ENCODE measurements at places on chromosomes 13 and 19.

GRCh38 chr19:48821633-48822032, 10.8 kb upstream of the BCAT2 start:
- no peak for DNase-seq

GRCh38 chr19:44808463-44809371, at the start of gene BCAM:
TSS of gene BCAM (plus strand) at chr19:44809103. CDS start at chr19:44809125, 22 bp downstream.
- DNase-seq: no peak

GRCh38 chr13:45238945-45239795, 38.3 kb upstream of the KCTD4 start:
- no peak for DNase-seq

GRCh38 chr13:114338959-114339358, 24.7 kb downstream of the CHAMP1 start:
- DNase-seq: no peak

DNA sequence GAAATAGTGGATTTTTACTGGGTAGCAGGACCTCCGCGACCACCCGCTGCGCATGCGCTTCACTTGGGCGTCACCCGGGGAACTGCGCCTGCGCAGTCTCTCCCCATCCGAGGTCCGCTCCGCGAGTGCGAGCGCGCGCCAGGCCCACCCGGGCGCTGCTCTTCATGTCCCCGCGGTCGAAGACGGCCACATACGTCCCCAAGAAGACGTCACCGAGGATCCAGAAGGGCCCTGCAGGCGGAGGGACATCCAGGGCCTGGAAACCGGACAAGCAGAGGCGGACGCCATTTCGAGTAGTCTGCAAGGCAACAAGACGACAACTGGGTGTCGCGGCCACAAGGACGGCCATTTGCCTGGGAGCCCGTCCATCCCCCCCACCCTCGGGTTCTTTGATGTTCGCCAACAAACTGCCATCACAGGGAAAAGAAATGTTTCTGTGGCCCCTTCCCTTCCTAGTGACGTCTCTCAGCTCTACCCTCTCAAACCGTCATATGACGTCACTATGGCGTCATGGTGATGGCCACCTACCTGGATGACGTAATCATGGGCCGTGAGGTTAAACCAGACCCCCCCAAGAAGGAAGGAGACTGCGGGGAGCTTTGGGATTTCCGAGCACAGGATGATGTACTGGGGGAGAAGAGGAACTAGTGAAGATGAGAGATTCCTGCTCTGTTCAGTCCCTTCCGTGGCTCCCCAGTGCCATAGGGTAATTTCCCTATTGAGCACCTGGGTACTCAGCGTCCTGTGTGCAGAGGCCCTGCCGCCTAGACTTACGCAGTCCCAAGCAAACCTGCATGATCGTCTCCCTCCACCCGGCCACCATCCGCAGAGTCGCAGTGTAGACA, 6.7 kb downstream of the NAPSA start:
- DNase-seq: no peak

- no peak for DNase-seq
Observed at GRCh38 chr19:44621367-44621766, 8.0 kb downstream of the IGSF23 start.

GRCh38 chr13:50229960-50230661, 214.9 kb downstream of the KCNRG start:
- DNase-seq: no peak

DNA sequence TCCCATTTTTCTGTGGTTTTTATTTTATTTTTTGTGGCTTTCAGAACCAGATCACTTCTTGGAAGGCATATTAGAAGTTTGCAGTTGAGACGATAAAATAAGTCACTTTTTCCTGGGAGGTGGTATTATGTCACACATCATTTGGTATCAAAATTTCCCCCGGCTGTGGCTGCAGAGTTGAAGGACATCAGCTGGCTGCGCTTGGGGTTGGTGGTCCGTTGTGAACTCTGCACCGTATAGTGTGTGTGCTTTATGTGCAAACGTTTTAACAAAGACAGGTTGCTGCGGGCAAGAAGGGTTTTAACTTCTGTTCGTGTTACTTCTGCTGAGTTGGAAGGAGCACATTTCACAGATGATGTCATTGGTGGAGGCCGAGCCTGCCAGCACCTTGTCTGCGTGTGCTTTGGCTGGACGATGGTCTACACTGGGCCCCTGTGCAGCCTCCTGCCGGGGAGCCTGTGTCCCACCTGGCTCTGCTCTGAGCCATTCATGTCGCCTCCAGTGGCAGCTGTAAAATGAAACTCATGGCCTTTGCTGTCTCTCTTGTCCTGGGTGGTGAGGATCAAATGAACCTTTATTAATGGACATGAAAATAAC, 9.6 kb downstream of the ATP11A start:
- no peak for DNase-seq

GRCh38 chr13:88601949-88602348, 930.8 kb downstream of the SLITRK5 start:
- DNase-seq: no peak

- no peak for DNase-seq
Observed at GRCh38 chr13:44322928-44323327, 50.7 kb upstream of the SERP2 start.

GRCh38 chr13:54226876-54227275, 1198.3 kb downstream of the OLFM4 start:
- no peak for DNase-seq

GRCh38 chr13:44135566-44135965, 238.1 kb upstream of the SERP2 start:
- no peak for DNase-seq

DNA sequence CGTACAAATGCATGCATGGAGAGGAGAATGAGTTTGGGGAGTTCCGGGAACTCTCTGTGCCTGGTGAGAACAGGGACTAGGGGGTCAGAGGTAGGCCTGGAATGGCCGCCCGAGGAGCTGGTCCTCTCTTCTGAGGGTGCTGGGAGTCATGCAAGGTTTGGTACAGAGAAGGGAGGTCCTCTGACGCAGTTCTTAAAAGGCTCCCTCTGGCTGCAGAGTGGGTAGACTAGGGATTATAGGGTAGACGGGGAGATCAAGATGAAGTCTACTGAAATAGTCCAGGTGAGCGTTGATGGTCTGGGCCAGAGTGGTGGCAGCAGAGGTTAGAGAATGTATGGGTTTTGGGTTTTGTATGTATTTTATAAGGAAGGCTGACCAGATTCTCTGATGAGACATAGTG, 796 bp downstream of the ZNF304 start:
- DNase-seq: no peak

DNA sequence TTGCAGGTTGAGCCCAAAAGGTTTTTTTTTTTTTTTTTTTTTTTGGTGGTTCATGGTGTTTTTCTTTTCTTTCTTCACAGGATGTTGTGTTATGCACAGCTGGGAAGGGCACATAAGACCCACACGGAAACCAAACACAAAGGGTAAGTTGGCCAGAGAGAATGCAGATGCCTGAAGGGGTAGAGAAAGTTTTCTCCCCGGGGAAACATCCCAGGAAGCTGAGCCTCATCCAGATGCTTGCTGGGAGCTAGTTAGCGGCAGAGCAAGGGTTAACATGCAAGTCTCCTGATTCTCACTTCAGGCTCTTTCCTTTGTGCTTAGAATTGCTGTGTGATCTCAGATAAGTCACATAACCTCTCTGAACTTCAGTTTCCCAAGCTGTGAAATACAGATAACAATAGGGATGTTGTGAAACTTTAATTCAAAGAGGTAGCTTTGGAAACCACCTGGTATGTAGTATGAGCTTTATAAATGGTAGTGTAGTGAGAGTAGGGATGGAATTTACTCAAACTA, 3.1 kb downstream of the ADGRE1 start:
- DNase-seq: no peak

DNA sequence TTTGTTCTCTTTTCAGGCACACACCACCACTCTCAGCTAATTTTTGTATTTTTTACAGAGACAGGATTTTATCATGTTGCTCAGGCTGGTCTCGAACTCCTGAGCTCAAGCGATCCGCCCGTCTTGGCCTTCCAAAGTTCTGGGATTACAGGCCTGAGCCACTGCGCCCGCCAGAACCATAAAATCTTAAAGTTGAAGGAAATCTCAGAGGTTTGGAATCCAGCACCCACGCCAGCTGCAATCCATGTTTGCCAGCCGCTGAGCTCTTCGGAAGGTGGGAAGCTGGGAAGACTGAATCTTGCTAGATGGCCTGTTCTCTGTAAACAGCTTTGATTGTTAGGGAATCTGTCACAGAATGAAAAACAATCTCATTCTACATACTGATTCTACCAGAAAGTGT, 38.5 kb downstream of the SPATA13 start:
- no peak for DNase-seq

- DNase-seq: no peak
Observed at GRCh38 chr13:77807431-77808135, 110.1 kb downstream of the SLAIN1 start.

DNA sequence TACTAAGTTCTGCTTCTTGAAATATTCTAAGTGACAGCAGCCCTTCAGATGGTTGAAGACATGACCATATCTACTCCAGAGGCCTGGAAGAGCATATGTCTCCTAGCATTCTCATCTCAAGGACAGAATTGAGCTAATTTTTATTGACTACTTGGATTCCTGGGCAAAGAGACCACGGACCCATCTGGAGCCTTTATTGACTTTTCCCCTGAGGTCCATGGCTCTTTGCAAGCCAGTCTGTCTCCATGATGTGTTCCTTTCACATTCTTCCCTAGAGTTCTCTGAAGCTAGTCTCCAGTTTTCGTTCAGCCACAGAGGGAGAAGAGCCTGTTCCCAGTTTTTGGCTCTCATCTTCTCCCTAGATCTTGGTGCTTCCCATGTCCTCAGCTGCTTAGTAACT, 202.7 kb downstream of the PCCA start:
- DNase-seq: no peak

Measured in cerebellar nuclear complex (tissue), 1 donor.